ENCODE measurements at places on chromosomes 6 and 20.
A peak's percentile ranks its signal among the peaks of the same experiment; 100 is the strongest.

DNA sequence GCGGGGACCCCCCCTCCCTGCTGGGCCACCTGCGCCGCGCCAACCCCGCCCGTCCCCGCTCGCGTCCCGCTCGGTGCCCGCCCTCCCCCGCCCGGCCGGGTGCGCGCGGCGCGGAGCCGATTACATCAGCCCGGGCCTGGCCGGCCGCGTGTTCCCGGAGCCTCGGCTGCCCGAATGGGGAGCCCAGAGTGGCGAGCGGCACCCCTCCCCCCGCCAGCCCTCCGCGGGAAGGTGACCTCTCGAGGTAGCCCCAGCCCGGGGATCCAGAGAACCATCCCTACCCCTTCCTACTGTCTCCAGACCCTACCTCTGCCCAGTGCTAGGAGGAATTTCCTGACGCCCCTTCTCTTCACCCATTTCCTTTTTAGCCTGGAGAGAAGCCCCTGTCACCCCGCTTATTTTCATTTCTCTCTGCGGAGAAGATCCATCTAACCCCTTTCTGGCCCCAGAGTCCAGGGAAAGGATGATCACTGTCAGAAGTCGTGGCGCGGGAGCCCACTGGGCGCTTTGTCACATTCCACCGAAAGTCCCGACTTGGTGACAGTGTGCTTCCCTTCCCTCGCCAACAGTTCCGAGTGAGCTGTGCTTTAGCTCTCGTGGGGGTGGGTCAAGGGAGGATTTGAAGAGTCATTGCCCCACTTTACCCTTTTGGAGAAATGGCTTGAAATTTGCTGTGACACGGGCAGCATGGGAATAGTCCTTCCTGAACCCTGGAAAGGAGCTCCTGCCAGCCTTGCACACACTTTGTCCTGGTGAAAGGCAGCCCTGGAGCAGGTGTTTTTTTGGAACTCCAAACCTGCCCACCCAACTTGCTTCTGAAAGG is 2.1 kb downstream of the VEGFA start:
- peak; percentile 74 for DNase-seq

DNA sequence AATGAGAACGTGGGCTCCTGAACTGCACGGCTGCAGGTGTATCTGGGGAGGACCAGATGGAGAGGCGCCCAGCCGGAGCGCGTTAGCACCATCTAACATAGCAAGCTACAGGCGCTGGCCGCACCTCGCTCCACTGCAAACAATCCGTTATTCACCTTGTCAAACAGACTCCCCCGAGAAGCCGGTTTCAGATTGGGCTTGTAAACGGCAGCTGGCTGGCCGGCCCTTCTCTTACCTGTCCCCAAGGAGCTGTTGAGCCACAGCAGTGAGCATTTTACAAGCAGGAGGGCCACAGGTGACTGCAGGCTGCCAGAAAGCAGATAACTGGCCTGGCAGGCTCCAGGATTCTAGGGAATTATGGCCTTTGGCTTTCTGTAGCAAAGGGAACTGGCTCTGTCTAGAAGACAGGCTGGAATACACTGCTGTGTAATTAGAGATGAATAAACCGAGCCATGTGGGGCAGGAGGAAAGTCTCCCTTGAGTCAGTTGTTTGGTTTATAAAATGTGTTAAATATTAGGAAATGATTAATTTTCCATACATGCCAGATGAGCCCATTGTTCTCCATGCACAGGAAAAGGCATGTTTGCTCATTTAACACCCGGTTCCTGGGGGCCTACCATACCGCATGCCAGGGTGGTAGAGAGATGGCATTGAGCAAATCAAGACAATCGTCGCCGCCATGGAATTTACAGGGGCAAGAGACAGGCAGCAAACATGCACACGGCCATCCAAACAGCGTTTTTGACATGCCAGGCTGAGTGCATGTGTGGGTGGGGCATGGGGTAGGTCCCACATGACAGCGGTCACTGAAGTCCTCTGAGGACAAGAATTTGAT is 159.3 kb downstream of the NFATC2 start:
- DNase-seq, result no peak

- no peak for DNase-seq
These were observed 519.9 kb downstream of the HAO1 start for GRCh38 chr20:7420345-7420744.

DNA sequence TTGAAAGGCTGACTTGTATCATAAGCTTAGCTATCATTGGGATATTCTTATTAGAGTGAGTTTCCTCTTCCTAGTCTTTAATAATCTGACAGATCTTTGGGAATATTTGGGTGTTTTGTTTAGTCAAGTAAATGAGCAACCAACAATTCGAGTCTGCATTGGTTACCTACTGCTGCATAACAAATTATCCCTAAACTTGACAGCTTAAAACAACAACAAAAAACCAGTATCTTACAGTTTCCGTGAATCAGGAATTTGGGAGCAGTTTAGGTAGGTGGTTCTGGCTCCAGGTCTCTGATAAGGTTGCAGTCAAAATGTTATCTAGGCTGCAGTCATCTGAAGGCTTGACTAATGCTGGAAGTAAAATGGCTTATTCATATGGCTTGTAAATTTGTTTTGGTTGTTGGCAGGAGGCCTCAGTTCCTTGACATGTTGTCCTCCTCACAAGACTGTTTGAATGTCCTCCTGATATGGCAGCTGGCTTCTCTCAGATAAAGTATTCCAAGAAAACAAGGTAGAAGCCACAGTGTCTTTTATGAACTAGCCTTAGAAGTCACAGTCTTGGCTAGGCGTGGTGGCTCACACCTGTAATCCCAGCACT is 7.2 kb downstream of the GTF3C6 start:
- no peak for DNase-seq

GRCh38 chr6:137652961-137653705 is 158.9 kb upstream of the OLIG3 start:
- no peak for DNase-seq

DNA sequence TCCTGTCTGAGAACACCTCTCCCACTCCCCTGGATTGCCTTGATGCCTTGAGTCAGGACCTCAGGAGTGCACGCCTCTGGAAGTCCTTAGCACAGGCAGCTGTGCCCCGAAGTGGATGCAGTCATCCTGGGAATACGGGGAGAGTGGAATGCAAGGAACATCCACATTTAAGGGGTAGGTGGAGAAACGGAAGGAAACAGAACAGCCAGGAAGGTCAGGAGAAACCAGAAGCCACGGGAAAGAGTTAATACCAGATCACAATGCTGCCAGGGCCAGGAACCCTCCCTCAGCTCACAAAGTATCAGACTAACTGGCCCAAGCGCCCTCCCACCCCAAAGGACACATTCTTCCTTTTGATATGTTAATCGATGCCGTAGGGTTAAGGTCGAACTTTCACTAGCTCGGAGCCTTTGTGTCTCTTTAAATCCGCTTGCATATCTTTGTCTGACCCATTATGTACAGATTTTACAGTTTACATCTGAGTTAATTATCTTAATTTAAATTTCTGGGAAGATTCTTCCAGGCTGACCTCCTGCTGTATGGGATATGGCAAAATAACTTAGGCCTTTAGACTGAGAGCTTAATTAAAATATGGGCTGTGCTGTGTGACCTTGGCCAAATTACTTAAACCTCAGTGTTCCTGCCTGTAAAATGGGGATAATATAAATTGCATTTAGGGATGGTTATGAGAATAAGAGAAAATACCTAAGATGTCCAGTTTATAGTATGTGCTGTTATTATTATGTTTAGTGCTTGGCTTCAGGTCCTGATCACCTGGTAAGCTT is 24.0 kb upstream of the CCND3 start:
- no peak for DNase-seq

DNA sequence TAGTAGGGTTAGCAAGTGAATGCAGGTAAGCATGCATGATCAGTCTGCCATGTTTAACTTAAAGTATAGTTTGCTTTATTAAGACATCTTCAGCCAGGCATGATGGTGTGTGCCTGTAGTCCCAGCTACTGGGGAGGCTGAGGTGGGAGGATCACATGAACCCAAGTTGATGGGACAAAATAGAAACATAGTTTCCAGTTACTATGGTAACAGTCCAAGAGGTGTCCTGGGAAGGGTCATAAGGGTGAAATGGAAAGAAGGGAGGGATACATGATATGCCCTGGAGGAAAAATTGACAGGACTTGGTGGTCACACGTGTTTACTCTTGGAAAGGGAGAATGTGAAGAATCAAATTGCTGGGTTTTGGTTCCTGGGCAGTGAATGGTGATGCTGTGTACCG is 139.6 kb downstream of the SULF2 start:
- DNase-seq, result no peak
